Activated naive CD8-positive, alpha-beta T cell treated with anti-CD3 and anti-CD28 coated beads, Interleukin-2, amount 10 ng/mL, durations not matched to agents 7 days and 5 days (primary cell): ENCODE measurements at places on chromosomes 12 and 14. TPM values are rescaled to one million over a fixed set of nuclear protein-coding genes. Genes with fewer than 3 reads are reported as not detected.

DNA sequence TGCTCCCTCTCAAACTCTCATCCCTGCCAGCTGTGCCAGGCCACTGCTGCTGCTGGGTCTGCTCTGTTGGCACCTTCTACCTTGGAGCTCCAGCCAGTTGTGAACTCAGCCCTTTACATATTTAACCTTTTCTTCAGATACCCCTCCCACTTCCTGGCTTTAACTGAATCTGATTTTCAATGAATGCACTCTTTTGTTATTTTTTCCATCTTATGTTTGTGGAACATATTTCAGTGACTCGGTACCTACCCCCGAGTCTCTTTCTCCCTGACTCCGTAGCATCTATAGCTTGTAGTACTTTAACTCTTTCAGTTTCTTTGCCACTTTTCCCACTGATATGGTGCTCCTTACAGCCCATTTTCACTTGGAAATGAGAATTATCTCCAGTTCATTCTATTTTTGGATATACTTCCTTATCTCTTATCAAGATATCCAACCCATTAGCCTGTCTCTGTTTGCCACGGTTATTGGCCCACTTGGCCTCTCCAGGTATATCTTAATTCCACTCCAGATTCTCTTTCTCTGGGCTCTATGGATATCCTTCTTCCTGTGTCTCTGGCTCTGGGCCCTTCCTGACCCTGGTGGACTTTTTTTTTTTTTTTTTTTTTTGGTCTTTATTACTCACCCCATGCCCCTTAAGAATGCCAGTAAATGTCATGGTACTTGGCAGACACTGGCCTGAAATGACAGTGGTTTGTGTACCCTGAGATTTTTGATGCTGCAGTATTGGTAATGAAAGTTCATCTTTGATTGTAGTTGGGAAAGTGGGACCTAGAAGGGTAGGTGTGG is 62.7 kb downstream of the PELI2 start:
- no peak overlapping the region for H3K27ac ChIP-seq
- no peaks in the 10 kb centered on the region for H3K27me3 ChIP-seq
- H3K4me3 ChIP-seq, result no peak overlapping the region
- DNase-seq, result no peak

DNA sequence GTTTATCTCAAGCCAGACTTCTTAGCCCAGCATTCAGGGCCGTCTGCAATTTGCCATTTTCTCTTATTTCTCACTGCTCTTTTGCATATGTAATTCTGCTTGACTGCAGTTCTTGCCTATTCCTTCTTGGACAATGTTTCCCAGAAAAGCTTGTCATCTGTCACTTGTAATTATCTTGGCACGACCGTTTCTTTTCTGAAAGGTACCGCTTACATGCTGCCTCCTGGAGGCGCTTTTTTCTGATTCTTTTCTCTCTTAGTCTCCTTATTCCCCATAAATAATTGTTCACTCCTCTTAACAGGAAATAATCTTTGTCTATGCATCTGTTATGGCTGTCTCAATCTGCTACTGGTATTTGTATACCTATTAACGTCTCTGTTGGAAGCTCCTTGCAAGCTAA is 1.2 kb upstream of the ALDH1L2 start:
- DNase-seq, result no peak
- peaks cover 7% of the 10 kb centered on the region for H3K4me1 ChIP-seq
- H3K36me3 ChIP-seq, result no peaks in the 10 kb centered on the region
- H3K27me3 ChIP-seq, result peaks cover 33% of the 10 kb centered on the region
- no peak overlapping the region for H3K27ac ChIP-seq

The SERPINA1 gene
- total RNA-seq, result not detected

DNA sequence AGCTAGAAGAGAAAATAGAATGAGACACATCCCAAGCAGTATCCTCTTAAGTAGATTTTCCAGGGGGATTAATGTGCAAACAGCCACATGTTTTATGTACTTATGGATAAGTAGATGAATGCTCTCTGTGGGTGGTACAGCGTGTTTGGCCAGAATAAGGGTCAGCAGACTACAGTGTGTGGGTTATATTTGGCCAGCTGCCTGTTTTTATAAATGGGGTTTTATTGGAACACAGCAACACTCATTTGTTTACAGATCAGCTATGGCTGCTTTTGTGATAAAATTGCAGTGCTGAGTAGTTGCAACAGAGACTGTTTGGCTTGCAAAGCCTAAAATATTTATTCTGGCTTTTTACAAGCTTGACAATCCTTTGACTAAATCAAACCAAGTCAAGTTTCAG is 780.2 kb upstream of the SEL1L start:
- H3K4me1 ChIP-seq, result no peaks in the 10 kb centered on the region
- no peak for DNase-seq
- no peak overlapping the region for H3K4me3 ChIP-seq
- H3K27ac ChIP-seq, result no peak overlapping the region
- no peaks in the 10 kb centered on the region for H3K36me3 ChIP-seq

DNA sequence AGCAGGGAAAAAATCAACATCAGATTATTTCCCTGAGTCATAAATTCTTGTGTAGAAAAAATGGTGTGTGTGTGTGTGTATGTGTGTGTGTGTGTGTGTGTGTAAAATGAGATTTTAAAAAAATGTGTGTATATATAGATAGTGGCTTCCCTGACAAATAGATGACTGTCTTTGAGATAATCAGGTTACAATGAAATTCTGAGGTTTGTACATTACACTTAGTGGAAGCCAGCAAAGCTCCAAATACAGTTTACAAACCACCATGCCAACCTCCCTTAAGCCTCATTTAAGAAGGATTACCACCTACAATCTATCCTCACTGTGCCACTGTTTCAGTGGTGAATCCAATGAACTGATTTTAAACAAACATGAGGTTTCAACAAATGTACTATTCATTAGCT is 93.8 kb downstream of the MED13L start:
- no peak overlapping the region for H3K4me3 ChIP-seq
- H3K4me1 ChIP-seq, result peaks cover 44% of the 10 kb centered on the region
- DNase-seq, result no peak
- peaks cover 4% of the 10 kb centered on the region for H3K36me3 ChIP-seq
- no peaks in the 10 kb centered on the region for H3K27me3 ChIP-seq
- no peak overlapping the region for H3K27ac ChIP-seq

- peaks cover 14% of the 10 kb centered on the region for H3K36me3 ChIP-seq
- no peaks in the 10 kb centered on the region for H3K27me3 ChIP-seq
- DNase-seq, result no peak
These were observed 1.0 kb upstream of the KRAS start for GRCh38 chr12:25251769-25252168.

The CLEC2A gene
- not detected for total RNA-seq

DNA sequence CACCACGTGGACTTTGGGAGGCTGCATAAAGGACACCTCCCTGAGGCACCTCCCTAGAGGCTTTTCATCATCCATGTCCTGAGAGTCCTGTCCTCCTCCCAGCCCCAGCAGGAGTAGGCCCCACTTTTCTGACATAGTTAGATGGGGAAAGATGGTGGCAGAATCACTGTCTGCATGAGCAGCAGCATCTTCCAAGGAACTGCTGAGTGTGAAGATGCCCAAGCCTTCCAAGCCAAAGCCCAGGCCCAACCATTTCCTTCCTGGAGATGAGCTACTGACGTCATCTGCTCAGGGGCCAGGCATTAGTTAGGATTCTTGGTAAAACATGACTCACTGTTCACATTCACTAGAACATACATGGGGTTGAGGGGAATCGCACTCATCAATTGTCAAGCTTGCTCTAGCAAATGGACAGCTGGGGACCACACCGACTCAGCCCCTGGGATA is 37.3 kb downstream of the VDR start:
- peaks cover 33% of the 10 kb centered on the region for H3K4me1 ChIP-seq
- H3K27ac ChIP-seq, result peak overlapping the region; percentile 78
- H3K4me3 ChIP-seq, result peak overlapping the region; percentile 18
- no peak for DNase-seq

DNA sequence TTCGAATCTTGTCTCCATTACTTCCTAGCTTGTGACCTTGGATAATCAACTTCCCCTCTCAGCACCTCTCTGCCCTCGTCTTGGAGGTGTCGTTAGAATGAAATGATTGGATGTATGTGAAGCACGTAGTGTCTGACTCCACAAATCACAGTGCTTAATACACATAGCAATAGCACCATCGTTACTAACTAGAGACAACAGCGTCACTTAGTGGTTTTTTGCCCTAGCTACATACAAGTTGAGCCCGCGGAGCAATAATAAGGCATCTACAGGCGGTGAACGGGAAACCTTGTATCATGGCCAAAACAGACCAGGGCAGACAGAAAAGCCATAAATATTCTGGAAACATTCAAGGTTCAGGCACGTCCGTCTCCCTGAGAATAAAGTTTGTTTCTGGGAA is 154.9 kb downstream of the ASCL4 start:
- H3K27me3 ChIP-seq, result peaks cover 22% of the 10 kb centered on the region
- H3K4me1 ChIP-seq, result no peaks in the 10 kb centered on the region
- H3K4me3 ChIP-seq, result no peak overlapping the region
- DNase-seq, result no peak

- H3K4me1 ChIP-seq, result peaks cover 14% of the 10 kb centered on the region
- DNase-seq, result no peak
- H3K27me3 ChIP-seq, result peaks cover 25% of the 10 kb centered on the region
- H3K27ac ChIP-seq, result peak overlapping the region; percentile 47
- H3K36me3 ChIP-seq, result no peaks in the 10 kb centered on the region
These were observed 311.2 kb downstream of the CACNA1C start for GRCh38 chr12:2363836-2364609.
